ENCODE measurements at places on chromosomes 13 and 19. TPM values are rescaled to one million over a fixed set of nuclear protein-coding genes. Genes with fewer than 3 reads are reported as not detected.

The CCL25 gene
- total RNA-seq = not detected

- peak; percentile 18 for DNase-seq
These were observed 63.4 kb downstream of the PEPD start for GRCh38 chr19:33458171-33458633.

DNA sequence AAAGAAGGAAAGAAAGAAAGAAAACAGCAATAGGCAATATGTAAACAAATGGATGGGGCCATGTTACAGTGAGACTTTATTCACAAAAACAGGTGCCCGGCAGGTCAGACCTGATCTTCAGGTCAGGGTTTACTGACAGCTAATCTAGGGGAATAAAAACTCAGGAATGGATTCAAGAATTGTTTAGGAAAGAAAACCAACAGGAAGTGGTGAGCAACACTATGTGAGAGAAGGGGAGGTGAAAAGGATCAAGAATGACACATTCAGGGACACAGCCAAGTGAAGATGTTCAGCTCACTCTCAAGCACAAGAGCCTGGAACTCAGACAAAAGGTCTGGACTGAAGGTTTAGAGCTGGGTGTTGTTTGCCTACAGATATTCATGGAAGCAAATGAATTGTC, 244.5 kb downstream of the EFNB2 start:
- no peak for DNase-seq

- DNase-seq = no peak
These were observed 3.3 kb downstream of the SYCN start for GRCh38 chr19:39200803-39201115.

- no peak for DNase-seq
These were observed 122.6 kb upstream of the SLC10A2 start for GRCh38 chr13:103188713-103189326.

DNA sequence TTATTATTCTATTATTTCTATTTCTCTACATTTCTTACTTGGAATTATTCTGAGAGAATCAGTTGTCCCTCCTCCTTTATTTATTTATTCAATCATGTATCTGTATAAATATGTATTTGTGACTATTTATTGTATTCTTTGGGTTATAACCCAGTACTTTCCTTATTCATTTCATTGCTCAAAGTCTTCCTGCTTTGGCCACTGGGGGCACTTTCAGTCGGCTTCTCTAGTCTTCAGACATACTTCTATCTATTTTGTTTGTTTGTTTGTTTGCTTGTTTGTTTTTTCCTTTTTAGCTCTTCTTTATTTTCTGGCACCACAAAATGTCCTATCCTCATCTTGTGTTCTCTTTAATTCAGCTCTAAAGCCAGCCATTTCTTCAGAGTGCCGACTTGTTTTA, 260.4 kb downstream of the NALCN start:
- DNase-seq = no peak

DNA sequence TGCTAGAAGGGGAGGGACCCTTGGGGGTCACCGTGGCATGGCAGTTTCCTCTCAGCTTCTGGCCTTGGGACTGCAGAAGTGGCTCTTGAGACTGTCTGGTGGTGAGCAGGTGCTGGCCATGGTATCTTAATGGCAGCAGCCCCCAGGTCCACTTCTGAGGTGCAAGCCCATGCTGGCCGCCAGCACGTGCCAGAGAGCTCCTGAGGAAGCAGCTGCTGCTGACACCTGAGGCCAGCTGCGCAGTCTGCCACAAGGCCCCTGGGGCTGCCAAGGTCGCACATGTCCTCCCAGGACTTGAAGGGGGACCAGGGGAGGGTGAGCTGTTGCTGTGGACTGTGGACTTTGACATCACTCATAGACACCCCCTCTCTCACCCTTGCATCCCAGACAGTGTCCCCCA, 48.0 kb downstream of the NFIX start:
- DNase-seq = no peak

- DNase-seq = no peak
These were observed 90.5 kb upstream of the RFC3 start for GRCh38 chr13:33727297-33728083.

- no peak for DNase-seq
These were observed 52.4 kb downstream of the MLLT1 start for GRCh38 chr19:6227156-6227935.

DNA sequence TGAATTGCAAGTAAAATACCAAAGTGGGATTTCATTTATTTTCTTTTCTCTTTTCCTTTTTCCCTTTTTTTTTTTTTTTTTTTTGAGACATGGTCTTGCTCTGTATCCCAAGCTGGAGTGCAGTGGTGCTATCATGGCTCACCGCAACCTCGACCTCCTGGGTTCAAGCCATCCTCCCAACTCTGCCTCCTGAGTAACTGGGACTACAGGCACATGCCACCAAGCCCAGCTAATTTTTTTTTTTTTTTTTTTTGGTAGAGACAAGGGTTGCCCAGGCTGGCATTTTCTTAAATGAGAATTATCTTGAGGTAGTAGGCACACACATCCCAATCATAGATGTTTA, 68.5 kb upstream of the GPR183 start:
- no peak for DNase-seq

GRCh38 chr13:44519642-44520041, 56.5 kb downstream of the TSC22D1 start:
- DNase-seq = no peak

- DNase-seq = no peak
These were observed 364.4 kb downstream of the DCT start for GRCh38 chr13:94115054-94115453.

DNA sequence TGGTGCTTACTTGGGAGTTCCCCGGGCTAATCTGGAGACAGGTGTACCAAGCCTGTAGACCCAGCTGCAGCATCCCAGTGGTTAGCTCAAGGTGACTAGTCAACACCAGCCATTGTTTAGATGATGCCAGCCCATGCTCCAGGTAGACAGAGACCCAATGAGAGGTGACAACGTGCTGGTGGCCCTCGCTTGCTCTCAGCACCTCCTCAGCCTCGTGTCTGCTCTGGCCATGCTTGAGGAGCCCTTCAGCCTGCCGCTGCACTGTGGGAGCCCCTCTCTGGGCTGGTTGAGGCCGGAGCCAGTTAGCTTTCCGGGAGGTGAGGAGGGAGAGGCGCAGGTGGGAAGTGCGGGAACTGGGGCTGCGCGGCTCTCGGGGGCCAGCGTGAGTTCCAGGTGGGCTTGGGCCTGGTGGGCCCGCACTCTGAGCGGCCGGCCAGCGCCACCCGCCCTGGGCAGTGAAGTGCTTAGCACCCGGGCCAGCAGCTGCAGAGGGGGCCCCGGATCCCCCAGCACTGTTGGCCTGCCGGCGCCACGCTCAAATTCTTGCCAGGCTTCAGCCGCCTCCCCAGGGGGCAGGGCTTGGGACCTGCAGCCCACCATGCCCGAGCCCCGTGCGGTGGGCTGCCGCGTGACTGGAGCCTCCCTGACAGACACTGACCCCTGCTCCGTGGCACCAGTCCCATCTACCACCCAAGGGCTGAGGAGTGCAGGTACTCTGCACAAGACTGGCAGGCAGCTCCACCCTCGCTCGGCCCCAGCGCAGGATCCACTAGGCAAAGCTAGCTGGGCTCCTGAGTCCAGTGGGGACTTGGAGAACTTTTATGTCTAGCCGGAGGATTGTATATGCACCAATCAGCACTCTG, 85.9 kb upstream of the VSTM2B start:
- no peak for DNase-seq
